Hippocampal formation (tissue), 2 donors: ENCODE measurements at places on chromosomes 2 and 18.
A peak's percentile ranks its signal among the peaks of the same experiment; 100 is the strongest.

GRCh38 chr2:231189571-231190495 lies 8.6 kb upstream of the ARMC9 start:
- DNase-seq = no peak

DNA sequence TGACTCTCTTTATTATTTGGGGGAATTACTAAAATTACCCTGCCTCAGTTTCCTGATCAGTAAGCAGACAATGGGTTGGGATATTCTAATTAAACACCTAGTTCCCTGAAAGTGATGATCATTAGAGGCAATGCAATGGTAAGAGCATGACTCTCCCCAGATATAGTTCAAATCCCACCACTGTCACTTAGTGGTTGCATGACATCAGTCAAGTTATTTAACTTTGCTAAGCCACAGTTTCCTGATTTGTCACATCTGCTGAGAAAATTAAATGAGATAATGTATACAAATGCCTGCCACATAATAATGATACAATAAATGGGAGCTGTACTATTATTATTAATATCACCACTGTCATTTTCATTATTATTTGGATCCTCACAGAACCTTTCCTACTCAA lies 29.9 kb downstream of the ZEB2 start:
- DNase-seq = no peak

- DNase-seq = no peak
Measured at GRCh38 chr18:7521226-7521856, 45.8 kb upstream of the PTPRM start.

GRCh38 chr18:45046228-45046627 lies 365.5 kb downstream of the SETBP1 start:
- DNase-seq = no peak

GRCh38 chr18:31680831-31681568 lies 3.4 kb downstream of the B4GALT6 start:
- DNase-seq = no peak

DNA sequence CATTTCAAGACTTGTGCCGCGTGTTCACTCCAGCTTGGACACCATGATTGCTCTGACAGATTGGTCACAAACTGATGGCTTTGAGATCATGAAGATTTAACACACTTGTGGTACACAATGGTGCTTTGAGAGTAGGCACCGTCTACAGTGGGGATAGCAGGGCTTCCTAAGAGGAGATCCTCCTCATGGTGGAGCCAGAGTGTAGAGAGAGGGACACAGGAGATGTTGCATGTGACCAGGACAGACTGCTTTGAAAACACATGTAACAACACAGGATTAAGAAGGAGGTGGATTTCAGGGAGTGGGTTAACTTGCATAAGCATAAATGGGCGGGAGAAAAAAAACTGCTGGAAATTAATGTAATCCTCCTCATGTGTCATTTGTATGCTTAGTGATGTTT lies 95.7 kb upstream of the LINC00305 start:
- DNase-seq = no peak

GRCh38 chr18:13237073-13237472 lies 18.5 kb downstream of the LDLRAD4 start:
- no peak for DNase-seq

GRCh38 chr2:65353927-65354326 lies 78.5 kb downstream of the SPRED2 start:
- no peak for DNase-seq

GRCh38 chr2:88831792-88832248 lies 140.3 kb downstream of the RPIA start:
- DNase-seq = no peak

GRCh38 chr2:196591621-196592022 lies 47.9 kb upstream of the CCDC150 start:
- DNase-seq = no peak

- DNase-seq = no peak
Measured at GRCh38 chr2:143528021-143528420, 398.8 kb downstream of the ARHGAP15 start.

DNA sequence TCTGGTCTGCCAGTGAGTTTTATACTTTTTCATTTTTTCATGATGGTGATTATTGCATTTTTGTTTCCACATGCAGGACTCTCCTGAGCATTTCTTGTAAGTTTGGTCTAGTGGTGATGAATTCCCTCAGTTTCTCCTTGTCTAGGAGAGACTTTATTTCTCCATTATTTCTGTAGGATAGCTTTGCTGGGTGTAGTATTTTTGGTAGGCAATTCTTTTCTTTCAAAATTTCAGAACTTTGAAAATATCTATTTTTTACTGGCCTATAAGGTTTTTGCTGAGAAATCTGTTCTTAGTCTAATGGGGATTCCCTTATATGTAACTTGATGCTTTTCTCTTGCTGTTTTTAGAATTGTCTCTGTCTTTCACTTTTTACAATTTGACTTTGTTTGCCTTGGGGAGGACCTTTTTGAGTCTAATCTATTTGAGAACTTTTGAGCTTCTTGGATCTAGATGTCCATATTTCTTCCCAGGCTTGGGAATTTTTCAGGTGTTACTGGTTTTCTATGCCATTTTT lies 149.1 kb downstream of the UBR3 start:
- DNase-seq = no peak

GRCh38 chr18:27599202-27599829 lies 414.2 kb upstream of the CHST9 start:
- peak; percentile 21 for DNase-seq

GRCh38 chr2:199191461-199191860 lies 266.3 kb downstream of the SATB2 start:
- DNase-seq = no peak

GRCh38 chr2:231621051-231621879 lies 28.6 kb downstream of the TEX44 start:
- DNase-seq = peak; percentile 28

DNA sequence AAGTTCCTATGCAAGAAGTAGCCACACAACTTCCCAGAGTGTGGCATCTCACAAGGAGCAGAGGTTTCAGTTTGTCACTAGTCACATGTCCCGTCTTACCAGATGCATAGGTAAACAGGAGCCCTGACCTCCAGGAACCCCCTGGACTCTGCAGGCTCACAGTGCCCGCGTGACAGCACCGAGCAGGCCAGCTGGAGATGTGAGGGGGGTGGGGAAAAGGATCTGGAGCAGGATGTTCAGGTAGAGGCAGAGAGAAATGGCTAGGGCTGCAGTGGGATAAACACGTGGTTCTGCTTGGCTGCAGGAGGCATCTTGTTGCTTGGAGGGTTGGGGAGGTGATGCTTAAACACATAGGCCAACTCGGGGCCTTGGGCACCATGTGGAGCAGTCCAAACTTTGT lies 54.2 kb downstream of the IMPA2 start:
- DNase-seq = no peak

DNA sequence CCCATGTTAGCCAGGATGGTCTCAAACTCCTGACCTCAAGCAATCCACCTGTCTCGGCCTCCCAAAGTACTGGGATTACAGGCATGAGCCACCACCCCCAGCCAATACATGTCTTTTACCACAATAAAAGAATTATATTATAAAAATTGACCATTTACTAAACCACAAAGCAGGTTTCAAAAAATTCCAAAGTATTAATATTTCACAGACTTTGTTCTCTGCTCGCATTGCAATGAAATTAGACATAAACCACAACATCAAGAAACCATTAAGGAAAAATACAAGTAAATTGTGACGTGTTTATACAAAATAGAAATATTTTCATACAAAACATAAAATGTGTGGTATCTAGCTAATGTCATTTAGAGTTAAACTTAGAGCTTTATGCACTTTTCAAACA lies 13.4 kb upstream of the MAPRE3 start:
- no peak for DNase-seq

DNA sequence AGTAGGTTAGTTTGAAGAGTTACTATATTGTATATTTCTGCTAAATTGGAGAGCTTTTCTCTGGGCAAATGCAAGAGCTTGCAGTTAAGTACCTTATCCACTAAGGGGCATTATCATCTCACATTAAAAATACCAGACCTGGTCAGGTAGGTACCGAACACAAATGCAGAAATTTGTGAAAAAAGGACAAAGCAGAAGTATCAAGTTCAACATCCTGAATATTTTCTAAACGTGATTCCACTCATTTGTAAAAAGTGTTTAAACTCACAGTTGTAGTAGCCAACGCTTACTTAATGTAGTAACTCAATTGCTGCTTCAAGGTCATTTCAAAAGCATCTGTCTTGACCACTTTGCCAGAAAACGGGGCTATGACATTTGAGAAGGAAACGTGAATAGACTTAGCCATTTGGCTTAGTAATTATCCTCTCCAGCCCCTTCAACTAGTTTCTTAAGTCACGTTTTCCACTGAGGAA lies 52.1 kb downstream of the CYRIA start:
- no peak for DNase-seq

GRCh38 chr2:227029426-227030105 lies 134.4 kb downstream of the COL4A4 start:
- DNase-seq = no peak

DNA sequence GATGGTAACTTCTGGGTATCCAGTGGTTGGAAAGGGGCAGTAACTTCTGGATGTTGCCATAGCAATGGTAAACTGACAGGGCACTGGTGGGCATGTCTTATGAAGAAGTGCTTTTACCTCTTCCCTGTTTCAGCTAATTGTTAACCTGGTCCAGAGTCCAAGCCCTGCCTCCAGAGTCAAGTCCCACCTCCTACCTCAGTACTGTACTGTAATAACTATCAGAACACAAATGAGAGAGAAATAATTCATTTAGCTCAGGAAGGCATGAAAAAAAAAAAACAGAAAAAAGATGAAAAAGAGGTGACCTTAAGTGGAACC lies 237.0 kb downstream of the ZNF804A start:
- no peak for DNase-seq

DNA sequence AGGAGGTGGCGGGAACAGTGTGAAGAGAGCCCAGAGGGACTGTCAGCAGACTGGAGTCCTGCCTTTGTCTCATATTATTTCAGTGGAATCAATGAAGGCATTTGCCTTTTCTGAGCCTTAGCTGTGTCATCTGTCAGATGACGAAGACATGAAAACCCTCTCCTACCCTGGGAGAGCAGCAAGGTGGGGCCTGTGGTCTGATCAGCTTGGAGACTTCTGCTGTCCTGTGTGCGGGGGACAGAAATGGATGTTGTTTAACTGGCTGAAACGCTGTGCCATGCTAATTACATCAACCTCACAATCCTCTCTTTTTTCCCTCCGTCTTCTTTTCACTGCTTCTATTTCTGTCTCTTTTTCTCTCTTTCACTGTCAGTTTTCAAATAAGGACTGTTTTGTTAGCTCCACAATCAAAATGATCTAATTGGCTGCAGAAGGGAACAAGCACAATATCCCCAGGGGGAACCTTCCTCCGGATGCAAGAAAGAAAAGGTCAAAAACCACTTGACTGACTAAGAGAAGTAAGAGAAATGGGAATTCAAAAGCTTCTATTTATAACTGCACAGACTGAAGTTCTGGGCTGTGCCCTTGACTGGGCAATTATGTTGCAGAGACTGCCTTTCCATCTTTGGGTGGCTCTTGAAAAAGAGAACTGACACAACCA lies 340.1 kb downstream of the CLIP4 start:
- peak; percentile 57 for DNase-seq

GRCh38 chr18:47800248-47800647 lies 130.2 kb downstream of the SMAD2 start:
- no peak for DNase-seq

DNA sequence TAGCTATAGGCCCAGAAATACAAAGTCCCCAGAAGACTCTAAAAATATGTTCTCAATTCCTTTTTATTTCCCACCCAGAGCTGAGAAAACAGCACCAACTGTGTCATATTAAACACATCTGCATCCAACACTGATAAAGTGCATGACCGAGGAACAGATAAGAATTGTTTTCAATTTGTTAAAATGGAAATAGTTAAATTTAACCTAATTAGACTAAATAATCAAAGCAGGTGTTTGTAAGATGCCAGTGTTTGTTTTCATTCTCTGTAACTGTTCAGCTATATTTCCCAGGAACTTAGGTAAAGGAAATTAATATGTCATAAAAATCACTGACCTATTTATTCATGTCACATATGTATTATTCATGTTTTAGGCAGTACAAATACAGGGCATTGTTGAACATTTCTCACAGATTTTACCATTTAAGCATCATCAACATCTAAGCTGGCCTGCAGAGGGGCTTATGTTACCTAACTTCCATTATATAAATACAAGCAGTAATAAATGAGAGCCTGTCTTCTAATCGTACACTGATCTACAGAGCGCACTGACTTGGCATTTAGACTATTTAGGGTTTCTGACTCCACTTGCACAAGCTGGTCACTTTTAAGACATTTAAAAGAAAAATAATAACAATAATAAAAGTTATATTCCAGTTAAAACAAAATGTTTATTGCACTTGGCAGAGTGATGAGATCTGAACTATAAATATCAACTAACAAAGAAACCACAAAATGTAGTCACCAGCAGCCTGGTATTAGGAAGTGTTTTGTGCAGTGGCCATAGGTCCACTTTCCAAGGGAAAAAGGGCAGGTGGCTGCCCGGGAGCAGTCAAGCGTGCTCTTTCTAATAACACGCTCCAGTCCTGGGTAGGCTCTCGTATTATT lies 86.6 kb upstream of the ZFP36L2 start:
- no peak for DNase-seq

DNA sequence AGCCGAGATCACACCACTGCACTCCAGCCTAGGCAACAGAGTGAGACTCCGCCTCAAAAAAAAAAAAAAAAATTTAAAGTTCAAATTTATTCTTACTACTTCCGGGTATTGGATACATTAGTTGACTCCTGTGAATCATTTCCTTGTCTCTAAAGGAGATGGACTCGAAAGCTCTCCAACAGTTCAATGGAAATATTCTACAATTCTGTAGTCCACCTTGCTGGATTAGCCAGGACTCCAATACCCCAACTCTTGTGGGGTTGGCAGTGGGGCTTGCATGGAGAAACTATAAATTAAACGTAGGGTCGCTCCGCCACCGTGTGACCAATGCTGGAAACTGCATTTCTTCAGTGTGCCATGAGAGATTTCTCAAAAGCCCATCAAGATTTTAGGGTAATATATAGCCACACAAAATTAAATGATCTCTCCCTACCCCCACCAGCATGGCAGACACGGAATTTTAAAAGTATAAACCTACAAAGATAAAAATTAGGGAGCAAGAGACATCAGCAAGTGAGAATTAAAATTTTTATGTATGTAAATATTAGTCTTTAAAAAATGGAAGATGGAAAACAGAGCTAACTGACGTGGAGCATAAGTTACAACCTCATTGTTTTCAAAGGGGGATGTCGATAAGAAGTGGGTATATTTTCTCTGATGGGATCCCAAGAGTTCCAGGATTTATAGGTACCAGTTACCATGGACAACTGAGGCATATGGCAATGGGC lies 27.8 kb upstream of the GAREM2 start:
- peak; percentile 62 for DNase-seq

GRCh38 chr18:34509163-34509562 lies 200.9 kb upstream of the DTNA start:
- DNase-seq = no peak

DNA sequence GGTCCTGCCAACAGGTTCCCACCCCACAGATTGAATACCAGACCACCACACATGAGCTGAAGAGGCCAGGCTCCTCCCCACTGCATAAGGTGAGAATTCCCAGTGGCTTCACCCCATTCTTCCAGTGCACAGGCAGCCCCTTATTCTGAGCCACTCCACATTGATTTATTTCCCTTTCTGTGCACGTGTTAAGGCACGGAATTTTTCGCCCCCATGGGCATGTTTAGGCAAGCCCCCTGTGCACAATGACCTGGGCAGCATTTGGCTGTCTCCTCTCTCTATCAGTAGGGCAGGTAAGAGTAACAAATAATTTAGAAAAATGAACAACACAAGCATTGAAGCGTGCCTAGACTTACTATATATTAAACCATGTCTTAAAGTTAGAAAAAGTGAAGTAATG lies 15.2 kb upstream of the CHAC2 start:
- no peak for DNase-seq
